ENCODE measurements at places on chromosomes 12 and 14.

GRCh38 chr14:91078095-91078737 is 17.8 kb upstream of the RPS6KA5 start:
- DNase-seq = peak; percentile 9

DNA sequence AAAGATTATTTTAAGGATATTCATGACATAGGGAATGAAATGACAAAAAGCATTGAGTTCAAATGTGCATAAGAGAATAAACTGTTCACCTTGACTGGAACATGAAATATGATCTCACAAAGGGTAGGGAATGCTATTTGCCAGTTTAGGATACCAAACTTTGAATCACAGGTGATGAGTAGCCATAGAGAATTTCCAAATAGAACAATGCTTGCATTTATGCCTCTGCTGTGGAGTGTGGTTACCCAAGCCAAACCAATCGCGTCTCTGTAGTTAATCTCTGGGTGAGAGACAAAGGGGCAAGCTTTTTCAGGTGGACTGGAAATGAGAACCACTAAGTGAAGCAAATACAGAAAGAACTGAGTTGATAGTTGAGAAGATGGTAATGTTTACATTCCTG is 371.1 kb upstream of the RPL10L start:
- DNase-seq = no peak

DNA sequence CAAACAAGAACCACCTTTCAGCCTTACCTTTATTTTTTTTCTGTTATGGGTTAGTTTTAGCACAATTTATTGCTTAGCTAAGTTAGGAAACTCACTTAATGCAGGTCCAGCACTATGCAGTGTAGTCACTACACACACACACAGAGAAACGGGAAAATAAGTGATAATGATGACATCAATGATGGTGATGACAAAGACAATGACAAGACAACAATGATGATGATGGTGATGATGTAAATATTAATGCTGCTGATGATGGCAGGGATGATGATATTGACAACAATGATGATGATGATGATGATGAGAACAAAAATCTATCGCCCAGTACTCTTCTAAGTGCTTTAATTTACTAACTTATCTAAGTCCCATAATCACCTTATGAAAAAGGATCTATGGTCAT is 41.1 kb downstream of the WSCD2 start:
- no peak for DNase-seq

DNA sequence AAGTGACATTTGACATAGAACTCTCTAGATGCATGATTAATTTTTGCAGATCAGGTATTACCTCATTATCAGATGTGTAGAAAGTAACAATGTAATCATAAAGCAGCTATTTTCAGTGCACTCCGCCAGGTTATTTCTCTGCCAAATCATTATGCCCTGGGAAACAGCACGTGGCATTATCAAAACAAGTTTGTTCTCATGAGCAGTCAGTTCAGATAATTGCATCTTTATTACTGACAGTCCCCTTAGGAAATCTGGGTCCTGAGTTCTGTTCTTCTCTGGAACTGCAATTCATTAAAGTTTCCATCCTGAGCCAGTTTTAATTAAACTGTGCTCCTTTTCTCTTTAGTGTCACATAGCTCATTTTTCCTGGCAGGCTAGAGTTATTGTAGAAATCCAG is 94.7 kb upstream of the KRR1 start:
- no peak for DNase-seq

DNA sequence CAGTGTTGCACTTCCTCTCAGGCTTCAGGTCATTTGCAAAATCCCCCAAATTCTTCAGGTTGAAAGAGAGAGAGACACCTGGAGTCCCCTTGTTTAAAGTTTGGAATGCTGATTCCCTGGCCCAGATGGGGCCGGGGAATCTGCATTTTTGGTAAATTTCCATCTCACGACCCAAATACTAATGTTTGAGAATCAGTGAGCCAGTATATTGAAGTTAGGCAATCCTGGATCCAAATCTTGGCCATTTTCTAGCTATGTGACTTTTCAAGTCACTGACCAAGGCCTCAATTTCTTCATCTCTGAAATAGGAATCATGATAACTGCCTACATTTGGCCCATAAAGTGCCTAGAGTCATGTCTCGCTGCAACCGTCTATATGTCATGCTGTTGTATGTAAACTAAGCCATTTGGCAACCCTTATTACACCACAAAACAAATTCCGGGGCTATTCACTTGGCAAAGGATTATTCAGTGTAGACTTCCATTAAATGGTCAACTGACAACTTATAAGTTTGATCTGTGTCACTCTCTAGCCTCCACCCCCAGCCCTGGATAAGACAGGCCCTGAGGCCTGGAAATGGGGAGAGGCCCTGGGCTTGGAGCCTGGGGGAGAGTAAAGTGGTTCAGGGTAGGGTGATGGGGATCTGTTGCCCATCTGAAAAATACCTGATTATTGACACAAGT is 3.7 kb upstream of the ZFP36L1 start:
- no peak for DNase-seq

- DNase-seq = no peak
These were observed 44.2 kb upstream of the FOS start for GRCh38 chr14:75234173-75235115.

- DNase-seq = no peak
These were observed 19.4 kb downstream of the ALDH6A1 start for GRCh38 chr14:74064883-74065282.

GRCh38 chr12:113601656-113602263 is 130.1 kb upstream of the LHX5 start:
- no peak for DNase-seq
